ENCODE measurements at places on chromosomes 5 and 9. TPM values are rescaled to one million over a fixed set of nuclear protein-coding genes. Genes with fewer than 3 reads are reported as not detected.

Gene ZBTB6
- 9.3 TPM for total RNA-seq

Gene ADAMTS19
- total RNA-seq = not detected

Gene CER1
- not detected for total RNA-seq

Gene ANXA2R
- total RNA-seq = 28.0 TPM

Gene CHSY3
- not detected for total RNA-seq

Gene MAMDC4
- 15.8 TPM for total RNA-seq

Gene ZNF367
- 37.1 TPM for total RNA-seq

Gene KCNIP1
- not detected for total RNA-seq

Gene ZBED3
- 2.0 TPM for total RNA-seq

Gene GPR150
- total RNA-seq = 0.74 TPM

Gene DPP7
- 248 TPM for total RNA-seq

Gene MEIKIN
- total RNA-seq = not detected

Gene SH3TC2
- not detected for total RNA-seq

Gene RRAGA
- total RNA-seq = 44.7 TPM

Gene AGPAT2
- total RNA-seq = 33.7 TPM

Gene C9orf78
- total RNA-seq = 89.7 TPM

Gene IFNK
- total RNA-seq = not detected

Gene SLIT3
- not detected for total RNA-seq

Gene SLC36A3
- not detected for total RNA-seq

Gene OTULINL
- total RNA-seq = 68.3 TPM

Measured in activated CD8-positive, alpha-beta T cell treated with anti-CD3 and anti-CD28 coated beads, Interleukin-2, amount 10 ng/mL, durations not matched to agents 7 days and 5 days (primary cell).